ENCODE measurements at places on chromosomes 13 and 19.

GRCh38 chr19:1374250-1374577 lies 9.5 kb upstream of the NDUFS7 start:
- no peak for DNase-seq

GRCh38 chr13:45048890-45049407 lies 59.6 kb downstream of the GPALPP1 start:
- DNase-seq, result no peak

- no peak for DNase-seq
These were observed 24.9 kb downstream of the TEX26 start for GRCh38 chr13:30957258-30957943.

GRCh38 chr19:33397536-33398360 lies 24.2 kb downstream of the CEBPG start:
- no peak for DNase-seq

- DNase-seq, result no peak
These were observed 428.4 kb downstream of the EFNB2 start for GRCh38 chr13:106107061-106107460.

All from fibroblast of gingiva (primary cell).